ENCODE measurements at places on chromosomes 6 and 20. TPM values are rescaled to one million over a fixed set of nuclear protein-coding genes. Genes with fewer than 3 reads are reported as not detected.

GRCh38 chr6:39896701-39897100 lies 37.6 kb downstream of the MOCS1 start:
- no peak for DNase-seq

DNA sequence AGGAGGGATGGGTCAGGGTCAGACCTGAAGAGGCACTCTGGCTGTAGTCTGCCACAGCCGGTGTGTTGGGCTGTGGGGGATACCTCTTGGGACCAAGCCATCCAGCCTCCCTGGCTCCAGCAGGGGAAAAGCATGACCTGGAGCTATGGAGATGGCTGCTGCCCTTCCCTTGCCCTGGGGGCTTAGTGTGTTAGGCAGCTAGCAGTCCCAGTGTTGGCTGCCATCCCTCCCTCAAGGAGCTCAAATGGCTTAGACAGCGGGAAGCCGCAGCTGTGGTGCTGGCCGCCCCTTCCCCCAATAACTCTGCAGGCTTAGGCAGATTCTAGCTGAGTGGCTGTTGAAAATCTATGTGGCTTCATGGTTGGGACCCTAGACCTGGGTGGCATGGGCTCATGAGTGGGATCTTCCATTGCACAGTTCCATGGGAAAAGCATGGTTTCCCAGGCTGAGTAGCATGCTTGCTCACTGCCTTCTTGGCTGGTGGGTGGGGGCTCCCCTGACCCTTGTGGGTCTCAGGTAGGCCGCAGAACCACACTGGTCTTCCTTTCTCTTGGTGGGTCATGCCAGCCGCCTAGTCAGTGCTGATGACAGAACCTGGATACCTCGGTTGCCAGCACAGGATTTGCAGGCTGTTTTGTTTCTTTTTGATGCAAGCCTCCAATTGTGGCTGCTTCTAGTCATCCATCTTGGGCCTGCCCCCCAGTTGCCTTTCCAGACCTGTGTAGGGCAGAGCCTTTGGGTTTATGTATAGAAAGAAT lies 69.0 kb upstream of the AHI1 start:
- no peak for DNase-seq

DNA sequence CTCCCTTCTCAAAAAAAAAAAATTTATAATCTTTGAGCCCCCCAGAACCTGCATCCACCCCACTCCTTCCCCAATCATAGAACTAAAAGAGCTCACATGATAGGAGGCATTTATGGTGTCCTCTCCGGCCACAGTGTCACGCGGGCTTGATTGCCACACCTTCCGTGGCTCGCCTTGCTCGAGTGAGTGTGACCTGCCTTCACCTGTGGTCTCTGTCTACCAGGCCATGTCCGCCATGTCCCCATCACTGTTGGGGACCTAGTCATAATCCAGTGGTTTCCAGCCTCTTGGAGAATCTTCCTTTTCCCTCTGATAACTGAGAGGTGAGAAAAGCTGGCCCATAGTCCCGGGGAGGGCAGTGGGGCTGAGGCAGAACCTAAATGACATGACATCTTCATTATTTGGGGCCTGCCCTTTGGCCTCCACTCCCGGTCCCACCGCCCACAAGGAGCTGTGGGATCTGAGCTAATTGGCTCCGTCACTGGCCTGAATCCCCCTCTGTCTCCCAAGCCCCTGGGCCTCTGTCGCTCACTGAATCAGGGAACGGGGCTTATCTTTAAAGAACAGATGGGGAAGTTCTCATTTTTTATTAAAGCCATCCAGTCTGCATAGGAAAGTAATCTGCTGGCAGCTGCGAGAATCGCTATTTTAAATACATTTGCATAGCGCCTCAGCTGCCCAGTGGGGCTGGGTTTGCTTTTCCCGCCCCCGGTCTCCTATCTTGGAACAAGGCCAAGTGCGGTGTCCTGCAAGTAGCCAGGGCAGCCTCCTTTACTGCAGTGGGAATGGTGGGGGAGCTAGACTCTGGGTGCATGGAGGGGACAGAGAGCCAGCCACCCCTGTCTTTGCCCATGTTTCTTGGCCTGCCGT lies 197.6 kb upstream of the PMEPA1 start:
- DNase-seq: no peak

- DNase-seq: no peak
These were observed 31.7 kb downstream of the SLC35A1 start for GRCh38 chr6:87504441-87504840.

DNA sequence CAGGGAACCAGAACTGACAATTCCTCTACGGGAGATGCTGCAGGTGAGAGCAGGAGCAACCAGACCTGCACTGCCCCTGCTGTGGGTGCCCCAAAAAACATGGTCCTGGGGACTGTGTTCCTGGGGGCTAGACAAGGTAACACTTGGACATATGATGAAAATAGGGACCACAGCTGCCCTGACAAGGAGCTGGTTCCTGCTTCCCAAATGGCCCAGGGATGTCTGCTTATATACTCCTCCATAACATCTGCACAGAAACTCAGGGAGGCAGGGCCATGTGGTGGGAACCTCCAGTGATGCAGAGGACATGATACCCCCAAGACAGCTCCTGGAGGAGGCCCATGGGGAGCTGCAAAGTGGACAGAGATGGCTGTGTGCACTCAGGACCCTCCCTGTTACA lies 19.8 kb downstream of the HLA-F start:
- no peak for DNase-seq

DNA sequence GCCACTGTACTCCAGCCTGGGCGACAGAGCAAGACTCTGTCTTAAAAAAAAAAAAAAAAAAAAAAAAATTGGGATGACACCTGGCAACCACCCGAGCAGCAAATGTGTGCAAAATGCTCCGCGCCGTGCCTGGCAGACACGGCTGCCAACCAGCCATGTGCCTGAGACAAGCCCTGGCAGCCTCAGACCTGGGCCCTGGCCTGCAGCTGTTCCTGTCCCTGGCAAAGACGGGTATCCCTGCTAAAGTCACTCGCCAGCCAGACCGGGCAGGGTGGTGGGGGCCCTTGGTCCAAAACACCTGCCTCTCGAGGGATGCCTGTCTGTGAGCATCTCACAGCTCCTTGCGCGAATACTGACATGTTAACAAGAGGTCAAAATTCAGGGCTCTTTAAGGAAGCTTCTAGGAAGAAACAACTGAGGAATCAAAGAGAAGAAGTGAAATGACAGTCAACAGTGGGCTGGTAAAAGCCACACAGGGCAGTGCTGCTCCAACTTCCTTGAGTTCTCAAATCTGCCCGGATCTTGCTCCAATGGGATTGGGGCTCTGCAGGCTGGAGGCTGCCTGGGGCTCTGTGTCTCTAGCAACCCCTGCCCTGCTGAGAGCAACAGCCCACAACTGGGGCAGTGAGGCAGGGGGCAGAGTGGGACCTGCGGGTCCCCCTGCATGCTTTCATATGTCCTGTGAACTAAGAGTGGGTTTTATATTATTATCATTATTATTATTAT lies 53.4 kb downstream of the SYTL3 start:
- no peak for DNase-seq

DNA sequence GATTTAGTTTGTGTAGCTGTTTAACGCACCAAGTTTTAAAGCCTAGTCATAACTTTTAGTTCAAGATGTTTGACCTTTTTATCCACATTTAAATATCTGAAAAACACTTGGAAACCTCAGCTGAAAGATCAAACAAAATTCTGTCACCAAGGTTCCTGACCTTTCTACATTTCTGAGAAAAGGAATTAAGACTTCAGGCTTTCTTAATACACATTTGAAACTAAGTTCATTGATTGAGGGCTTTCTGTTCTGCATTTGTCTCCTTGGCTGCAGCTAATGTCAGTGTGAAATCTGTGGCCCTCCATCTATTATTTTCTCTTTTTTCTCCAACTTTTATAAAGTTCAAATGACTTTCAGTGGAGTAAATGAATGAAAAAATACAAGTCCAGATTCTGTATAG lies 22.7 kb upstream of the FBXL4 start:
- DNase-seq: no peak

DNA sequence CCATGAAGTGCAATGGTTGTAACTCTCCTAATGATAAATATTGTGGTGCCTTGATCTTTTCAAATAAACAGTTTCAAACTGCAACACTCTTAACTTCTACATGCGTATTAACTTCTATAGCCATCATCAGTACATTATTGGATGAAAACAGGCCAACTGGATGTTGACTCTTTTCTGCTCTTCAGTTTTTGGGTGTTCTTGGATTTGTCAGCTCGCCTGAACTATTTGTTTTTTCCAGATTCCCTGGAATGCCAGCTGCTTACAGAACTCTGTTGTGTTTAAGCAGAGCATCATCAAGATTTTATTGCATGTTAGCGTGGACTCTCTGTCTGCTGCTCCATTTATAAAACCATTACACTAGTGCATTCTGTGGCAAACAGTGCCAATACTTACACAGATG lies 626.1 kb downstream of the HDGFL1 start:
- no peak for DNase-seq

- peak; percentile 78 for DNase-seq
These were observed 189.9 kb upstream of the PRDM1 start for GRCh38 chr6:105896052-105896820.

DNA sequence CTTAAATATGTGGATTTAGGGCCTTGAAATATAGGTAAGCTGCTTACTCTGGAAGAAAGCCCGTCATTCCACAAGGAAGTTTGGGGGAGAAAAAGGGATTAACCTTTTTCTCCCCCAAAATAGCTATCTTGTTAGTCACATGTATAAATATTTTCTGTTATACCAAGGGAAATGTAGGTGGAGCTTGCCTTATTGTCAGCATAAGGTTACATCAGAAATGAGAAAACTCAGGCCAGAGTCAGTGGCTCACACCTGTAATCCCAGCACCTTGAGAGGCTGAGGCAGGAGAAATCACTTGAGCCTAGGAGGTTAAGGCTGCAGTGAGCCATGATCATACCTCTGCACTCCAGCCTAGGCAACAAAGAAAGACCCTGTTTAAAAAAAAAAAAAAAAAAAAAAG lies 129.9 kb downstream of the LRFN2 start:
- no peak for DNase-seq

- peak; percentile 32 for DNase-seq
These were observed 31.2 kb upstream of the APCDD1L start for GRCh38 chr20:58546416-58546711.

DNA sequence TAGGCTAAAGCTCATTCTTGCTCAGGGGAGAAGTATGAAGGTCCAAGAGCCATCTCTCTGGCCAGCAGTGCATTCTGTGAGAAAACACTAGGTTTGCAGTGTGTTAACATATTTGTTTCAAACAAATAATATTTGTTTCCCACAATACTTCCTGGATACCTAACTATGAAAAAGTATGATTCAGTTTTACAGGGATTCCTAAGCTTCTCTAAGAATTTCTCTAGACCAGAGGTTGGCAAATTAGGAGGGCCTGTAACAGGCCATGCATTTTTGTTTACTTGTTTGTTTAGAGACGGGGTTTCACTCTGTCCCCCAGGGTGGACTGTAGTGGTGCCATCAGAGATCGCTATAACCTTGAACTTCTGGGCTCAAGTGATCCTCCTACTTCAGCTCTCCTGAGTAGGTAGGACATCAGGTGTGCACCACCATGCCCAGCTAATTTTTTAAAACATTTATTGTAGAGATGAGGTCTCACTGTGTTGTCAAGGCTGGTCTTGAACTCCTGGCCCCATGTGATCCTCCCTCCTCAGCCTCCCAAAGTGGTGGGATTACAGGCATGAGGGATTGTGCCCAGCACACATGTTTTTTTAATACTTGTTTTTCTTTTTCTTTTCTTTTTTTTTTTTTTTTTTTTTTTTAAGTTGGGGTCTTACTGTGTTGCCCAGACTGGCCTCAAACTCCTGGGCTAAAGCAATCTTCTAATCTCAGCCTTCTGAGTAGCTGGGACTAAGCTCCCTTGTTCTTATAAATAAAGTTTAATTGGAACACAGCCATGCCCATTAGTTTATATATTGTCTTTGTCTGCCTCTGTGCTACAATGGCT lies 71.7 kb downstream of the ADGRG6 start:
- DNase-seq: no peak

- DNase-seq: no peak
These were observed 201.1 kb upstream of the RREB1 start for GRCh38 chr6:6906570-6907213.

DNA sequence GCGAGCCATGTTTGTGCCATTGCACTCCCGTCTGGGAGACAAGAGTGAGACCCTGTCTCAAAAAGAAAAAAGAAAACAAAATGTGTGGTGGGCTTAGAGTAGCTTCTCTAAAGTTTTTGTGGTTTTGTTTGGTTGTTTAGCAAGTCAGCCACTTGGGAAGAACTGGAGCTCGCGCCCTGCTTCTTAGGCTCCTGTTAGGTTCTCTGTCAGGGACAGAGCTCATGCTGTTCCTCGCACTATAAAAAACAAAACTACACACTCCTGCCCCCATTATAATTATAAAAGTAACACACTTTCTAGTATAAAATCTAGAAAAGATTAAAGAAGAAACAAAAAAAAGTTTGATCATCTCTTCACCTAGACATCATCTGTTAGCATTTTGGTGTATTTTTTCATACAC lies 33.0 kb downstream of the GMPR start:
- no peak for DNase-seq

GRCh38 chr20:38201356-38201755 lies 36.3 kb upstream of the TGM2 start:
- peak; percentile 50 for DNase-seq

DNA sequence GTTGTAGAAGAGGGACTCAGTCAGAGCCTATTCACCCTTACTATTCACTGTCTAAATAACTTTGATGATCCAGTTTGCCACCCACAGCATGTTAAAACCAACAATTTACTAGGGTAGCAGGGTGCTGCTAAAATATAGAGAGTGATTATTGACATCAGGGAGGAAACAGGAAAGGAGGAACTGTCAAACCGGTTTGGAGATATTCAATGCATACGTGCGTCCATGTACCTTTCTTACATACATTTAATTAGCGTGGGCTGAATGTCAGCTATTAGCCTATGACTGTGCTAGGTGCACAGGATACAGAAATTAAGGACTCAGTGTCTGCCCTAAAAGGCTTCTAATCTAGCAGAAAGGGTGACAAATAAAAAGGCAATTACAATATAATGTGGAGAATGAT lies 57.2 kb downstream of the IL20RA start:
- DNase-seq: no peak

The ZNFX1 gene
- total RNA-seq: 34.7 TPM

The POM121L2 gene
- total RNA-seq: not detected

The TRDN gene
- not detected for total RNA-seq

The FNDC1 gene
- total RNA-seq: not detected

The ZNF341 gene
- total RNA-seq: 2.9 TPM

The ATP6V1G2 gene
- total RNA-seq: 0.43 TPM

The PTK6 gene
- 0.42 TPM for total RNA-seq

The MOXD1 gene
- total RNA-seq: 0.09 TPM

The GJA10 gene
- not detected for total RNA-seq

The LYRM4 gene
- 52.8 TPM for total RNA-seq

The TOX2 gene
- total RNA-seq: not detected

The NRN1 gene
- not detected for total RNA-seq

The CCN5 gene
- not detected for total RNA-seq
